Lower lobe of right lung (tissue), 2 donors: ENCODE measurements at places on chromosomes 5 and 9. TPM values are rescaled to one million over a fixed set of nuclear protein-coding genes. Genes with fewer than 3 reads are reported as not detected.

- no peaks in the 10 kb centered on the region for H3K4me1 ChIP-seq
- DNase-seq = no peak
- no peaks in the 10 kb centered on the region for H3K27me3 ChIP-seq
- no peak overlapping the region for H3K27ac ChIP-seq
- H3K4me3 ChIP-seq = no peak overlapping the region
Observed at GRCh38 chr9:125690679-125691078, 16.3 kb downstream of the MAPKAP1 start.

GRCh38 chr5:115349001-115349817 is 52.8 kb upstream of the CCDC112 start:
- DNase-seq = no peak
- no peaks in the 10 kb centered on the region for H3K27me3 ChIP-seq
- no peak overlapping the region for H3K4me3 ChIP-seq
- H3K36me3 ChIP-seq = no peaks in the 10 kb centered on the region
- H3K4me1 ChIP-seq = no peaks in the 10 kb centered on the region

MAN2A1 gene
- total RNA-seq = 42.9 TPM

- H3K27me3 ChIP-seq = no peaks in the 10 kb centered on the region
- no peak overlapping the region for H3K4me3 ChIP-seq
- H3K4me1 ChIP-seq = peaks cover 11% of the 10 kb centered on the region
- DNase-seq = no peak
- peaks cover 27% of the 10 kb centered on the region for H3K36me3 ChIP-seq
Observed at GRCh38 chr5:157748760-157749461, 5.4 kb downstream of the LSM11 start.

GRCh38 chr5:129345213-129345924 is 114.7 kb upstream of the ADAMTS19 start:
- no peaks in the 10 kb centered on the region for H3K27me3 ChIP-seq
- no peaks in the 10 kb centered on the region for H3K36me3 ChIP-seq
- H3K27ac ChIP-seq = no peak overlapping the region
